ENCODE measurements at places on chromosomes 3 and 15.

DNA sequence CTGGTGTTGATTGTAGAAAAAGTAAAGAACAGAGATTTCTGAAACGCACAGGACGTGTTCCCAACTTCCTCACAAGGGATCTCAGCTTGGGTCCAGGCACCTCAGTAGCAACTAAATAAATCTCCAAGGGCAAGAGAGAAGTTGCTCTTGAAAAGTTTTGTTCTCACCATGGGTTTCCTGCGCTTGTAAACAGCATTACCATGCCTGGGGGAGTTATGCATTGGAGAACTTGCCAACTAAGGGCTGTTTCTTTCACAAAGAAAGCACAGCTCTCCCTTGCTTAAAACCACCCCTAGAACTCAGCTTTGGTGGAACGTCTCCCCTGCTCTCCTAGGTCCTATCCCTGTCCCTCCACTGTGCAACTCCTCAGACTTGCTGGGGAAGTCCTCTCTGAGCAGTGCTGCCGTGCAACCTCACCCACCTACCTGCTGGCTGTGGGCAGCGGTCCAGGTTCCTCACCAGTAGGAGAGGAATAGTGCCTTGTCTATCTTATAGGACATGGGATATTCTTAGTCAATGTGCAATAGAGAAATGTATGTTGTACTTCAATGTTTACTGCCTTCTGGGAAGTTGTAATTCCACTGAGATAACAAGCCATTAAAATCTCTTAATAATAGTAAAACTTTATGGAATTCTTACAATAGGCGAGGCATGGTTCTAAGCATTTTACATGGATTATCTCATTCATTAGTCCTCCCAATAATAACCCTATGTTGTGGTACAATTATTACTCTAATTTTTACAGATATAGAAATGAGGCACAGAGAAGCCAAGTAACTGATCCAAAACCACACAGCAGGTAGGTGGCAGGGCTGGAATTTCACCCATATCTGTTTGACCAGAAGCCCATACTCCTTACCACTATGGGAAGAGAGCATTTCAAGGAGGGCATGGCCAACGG, 51.5 kb downstream of the UMPS start:
- no peak for DNase-seq

DNA sequence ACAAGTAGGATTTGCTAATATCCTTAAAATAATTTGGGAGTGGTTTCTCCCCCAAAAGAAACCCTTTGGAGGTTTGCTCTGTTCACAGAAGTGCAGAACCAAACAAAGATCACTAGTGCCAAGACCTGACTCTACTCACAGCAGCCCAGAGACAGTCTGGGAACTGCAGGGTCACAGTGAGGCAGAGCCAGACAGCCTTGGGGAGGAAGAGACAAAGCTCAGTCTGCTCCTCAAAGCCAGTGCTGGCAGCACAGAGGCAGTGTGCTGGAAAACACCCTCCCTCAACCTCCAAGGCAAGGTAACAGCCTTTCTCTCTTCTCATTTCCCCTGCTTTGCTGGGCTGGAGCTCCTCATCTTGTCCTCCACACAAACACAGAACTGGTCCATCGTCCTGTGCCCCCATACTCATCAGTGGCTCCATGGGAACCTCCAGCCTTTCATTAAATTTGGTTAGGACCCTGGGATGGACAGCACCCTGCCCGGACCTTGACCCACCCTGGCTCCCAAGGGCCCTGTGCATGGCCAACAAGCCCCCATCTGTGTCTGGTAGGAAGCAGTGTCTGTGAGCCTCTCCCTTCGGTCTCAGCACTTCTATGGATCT, 12.6 kb downstream of the RAB6B start:
- no peak for DNase-seq

DNA sequence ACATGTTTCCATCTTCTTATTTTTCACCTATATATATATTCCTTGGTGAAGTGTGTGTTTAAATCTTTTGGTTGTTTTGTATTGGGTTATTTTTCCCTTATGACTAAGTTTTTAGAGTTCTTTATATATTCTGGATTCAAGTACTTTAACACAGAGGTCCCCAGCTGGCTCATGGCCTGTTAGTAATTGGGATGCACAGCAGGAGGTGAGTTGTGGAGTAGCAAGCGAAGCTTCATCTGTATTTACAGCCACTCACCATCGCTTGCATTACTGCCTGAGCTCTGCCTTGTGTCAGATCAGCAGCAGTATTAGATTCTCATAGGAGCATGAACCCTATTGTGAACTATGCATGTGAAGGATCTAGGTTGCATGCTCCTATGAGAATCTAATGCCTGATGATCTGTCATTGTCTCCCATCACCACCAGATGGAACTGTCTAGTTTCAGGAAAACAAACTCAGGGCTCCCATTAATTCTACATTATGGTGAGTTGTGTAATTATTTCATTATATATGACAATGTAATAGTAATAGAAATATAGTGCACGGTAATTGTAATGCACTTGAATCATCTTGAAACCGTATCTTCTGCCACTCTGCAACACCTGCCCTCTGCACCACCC, 151.6 kb downstream of the RSRC1 start:
- DNase-seq, result no peak

GRCh38 chr15:98888820-98889479, 118.6 kb downstream of the PGPEP1L start:
- no peak for DNase-seq

DNA sequence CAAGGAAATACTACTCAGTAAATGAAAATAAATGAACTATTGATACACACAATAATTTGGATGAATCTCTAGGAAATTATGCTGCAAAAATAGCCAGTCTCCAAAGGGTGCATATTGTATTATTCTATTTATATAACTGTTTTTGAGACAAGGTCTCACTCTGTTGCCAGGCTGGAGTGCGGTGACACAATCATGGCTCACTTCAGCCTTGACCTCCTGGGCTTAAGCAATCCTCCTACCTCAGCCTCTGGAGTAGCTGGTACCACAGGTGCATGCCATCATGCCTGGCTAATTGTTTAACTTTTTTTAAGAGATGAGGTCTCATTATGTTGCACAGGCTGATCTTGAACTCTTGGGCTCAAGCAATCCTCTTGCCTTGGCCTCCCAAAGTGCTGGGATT, 12.5 kb downstream of the KLHDC8B start:
- no peak for DNase-seq

DNA sequence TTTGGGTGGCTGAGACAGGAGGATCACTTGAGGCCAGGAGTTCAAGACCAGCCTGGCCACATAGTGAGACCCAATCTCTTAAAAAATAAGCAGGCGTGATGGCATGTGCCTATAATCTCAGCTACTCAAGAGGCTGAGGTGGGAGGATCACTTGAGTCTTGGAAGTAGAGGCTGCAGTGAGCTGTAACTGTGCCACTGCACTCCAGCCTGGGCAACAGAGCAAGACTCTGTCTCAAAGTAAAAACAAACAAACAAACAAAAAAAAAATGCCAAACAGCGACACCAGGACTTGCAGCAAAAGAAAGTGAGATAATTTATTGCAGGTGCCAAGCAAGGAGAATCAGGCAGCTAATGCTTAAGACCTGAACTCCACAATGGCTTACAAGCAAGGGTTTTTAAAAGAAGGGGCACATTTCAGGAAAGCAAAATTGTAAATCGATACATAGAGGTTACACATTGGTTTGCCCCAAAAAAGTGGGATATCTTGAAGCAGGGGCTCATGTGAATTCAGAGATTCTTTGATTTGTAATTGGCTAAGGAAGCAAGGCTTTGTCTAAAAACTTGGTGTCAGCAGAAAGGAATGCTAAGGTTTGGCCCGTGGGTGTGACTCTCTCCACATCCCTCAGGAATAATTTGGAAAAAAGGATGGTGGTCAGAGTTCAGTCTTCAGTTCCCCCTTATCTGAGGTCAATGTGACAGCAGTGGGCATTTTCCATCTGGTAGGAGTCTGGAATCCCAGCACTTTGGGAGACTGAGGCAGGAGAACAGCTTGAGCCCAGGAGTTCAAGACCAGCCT, 5.2 kb upstream of the MPI start:
- DNase-seq, result no peak

DNA sequence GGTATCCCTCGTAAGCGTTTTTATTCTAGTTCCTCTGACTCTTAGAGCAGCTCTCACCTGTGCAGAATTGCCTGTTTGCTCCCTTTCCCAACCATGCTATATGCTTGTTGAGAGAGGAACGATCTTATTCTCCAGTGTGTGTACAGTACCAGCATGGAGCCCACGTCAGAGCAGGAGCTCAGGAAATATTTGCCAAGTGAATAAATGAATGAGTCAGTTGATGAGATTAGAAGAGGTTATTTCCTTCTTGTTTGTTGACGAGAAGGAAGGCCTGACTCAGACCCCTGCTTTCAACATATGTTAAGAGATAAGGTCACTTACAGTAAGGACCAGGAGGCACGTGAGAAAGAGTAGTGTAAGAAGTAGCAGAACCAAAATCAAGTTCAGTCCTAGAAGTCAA, 106.3 kb upstream of the ABHD17C start:
- DNase-seq, result no peak

DNA sequence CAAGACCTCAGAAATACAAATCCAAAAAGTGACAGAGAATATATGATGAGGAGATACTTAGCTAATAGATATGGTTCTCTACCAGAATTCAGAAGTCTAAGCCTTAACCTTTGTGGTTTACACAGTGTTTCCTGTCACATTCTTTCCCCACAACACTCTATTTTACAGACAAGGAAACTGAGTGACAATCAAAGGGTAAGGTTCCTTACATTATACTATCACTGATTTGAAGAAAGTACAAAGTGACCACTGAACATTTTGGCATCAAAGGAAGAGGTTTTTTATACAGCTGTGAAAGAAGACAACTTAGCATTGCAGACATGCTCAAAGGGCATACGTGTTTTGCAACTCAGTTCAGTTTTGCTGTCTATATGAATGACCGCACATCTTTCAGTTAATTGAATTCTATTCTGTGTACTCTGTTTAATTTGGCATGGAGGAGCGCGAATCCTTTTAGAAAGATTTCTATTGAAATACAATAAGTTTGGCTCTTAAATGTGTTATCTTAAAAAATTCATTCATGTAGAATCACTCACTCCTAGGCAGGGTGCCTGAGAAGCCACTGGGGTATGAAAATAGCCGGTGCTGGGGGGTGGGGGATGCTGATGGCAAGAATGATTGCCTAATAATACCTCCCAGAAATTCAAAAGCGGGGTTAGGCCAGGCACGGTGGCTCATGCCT, 66.5 kb upstream of the SKOR1 start:
- no peak for DNase-seq

DNA sequence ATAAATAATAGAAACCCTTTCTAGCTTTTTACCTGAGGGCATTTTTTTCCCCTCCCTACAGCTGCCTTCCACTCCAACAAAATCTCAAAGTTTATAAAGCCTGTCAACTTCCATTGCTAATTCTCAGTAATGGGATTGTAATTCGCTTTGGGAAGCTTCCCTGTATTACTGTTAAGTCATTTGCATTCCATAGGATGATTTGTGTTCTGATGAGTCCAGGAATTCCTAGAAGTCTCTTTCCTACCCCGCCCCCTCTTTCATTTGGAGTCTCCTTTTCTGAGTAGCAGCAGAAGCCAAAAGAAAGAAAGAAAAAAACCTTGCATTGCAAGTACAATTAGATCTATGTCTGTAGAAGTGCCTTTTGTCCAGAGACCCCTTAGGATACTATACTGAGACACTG, 1033.3 kb downstream of the IGSF11 start:
- DNase-seq, result no peak

DNA sequence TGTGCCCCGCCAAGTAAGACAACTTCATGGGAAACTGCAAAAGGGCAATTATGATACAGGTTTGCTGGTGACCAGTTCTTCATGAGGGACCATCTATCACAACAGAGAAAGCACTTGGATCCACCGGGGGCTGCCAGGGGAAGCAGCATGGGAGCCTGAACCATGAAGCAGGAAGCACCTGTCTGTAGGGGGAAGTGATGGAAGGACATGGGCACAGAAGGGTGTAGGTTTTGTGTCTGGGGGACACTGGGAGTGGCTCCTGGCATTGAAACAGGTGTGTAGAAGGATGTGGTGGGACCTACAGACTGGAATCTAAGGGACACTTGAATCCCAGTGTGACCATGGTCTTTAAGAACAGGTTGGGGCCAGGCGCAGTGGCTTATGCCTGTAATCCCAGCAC, 22.6 kb downstream of the MKRN2 start:
- no peak for DNase-seq

GRCh38 chr3:14467814-14468620, 65.6 kb downstream of the SLC6A6 start:
- DNase-seq, result peak; percentile 47

- no peak for DNase-seq
These were observed 256.0 kb upstream of the STAC start for GRCh38 chr3:36124118-36124796.

DNA sequence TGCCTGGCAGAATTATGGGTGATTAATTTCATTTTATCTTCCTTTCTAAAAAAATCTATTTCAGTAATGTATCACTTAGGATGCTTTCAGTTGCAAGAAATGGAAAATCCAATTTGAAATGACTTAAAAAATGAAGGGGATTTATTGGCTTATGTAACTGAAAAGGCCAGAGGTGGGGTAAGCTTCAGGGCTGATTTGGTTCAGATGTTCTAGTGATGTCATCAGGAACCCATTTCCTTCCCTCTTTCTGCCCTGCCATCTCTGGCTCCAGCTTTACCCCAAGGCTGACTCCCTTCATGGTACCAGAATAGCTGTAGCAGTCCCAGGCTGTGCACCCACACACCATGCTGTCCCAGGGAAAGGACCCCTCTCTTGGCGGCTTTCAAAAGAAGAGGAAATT, 18.5 kb upstream of the REC114 start:
- DNase-seq, result no peak

DNA sequence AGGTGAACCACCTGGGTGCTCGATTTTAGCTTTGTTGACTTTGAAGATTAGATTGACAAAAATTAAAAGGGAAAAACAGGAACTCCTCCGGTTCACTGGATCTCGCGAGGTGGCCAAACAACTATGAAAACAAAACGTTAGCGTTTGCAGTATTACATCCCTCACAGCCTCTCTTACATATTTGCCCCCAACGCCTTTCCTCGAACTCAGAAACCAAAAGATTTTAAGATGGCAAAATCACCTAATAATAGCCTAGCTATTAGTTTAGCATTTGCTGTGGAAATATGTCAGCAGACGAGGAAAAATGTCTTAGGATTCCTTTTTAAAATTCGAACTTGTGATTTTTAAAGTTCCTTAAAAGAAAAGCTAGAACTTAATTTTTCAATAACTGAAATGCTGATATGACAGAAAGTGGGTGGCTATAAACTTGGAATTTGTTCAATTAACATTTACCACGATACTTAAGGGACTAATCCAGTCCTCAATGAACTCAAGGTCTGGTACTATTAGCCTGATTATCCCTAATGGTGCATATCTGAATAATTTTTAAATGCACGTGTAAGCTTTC, 491 bp upstream of the SENP7 start:
- DNase-seq, result no peak

DNA sequence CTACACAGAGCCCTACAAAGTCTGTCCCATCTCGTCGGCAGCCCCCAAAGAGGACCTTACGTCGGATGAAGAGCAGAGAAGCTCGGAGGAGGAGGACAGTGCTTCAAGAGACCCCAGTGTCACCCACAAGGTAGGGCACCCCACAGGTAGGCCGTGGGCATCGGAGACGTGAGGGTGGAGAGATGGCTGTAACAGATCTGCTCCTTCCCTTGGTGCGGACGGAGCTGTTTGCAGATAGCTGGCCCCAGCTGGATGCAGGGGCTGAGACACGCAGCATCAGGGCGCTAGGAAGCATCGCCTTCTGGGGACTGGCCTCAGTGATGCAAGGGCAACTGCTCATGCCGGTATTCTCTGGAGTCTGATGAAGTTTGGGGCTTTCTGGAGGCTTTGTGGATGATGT, 45.4 kb downstream of the FGD5 start:
- DNase-seq, result no peak
